HT-29 (cell line): ENCODE measurements at places on chromosomes 16 and 17.

GRCh38 chr16:30889721-30890120 is 4.2 kb downstream of the BCL7C start:
- no peak for DNase-seq

GRCh38 chr17:77697480-77698400 is 260.8 kb upstream of the TNRC6C start:
- no peak for DNase-seq

DNA sequence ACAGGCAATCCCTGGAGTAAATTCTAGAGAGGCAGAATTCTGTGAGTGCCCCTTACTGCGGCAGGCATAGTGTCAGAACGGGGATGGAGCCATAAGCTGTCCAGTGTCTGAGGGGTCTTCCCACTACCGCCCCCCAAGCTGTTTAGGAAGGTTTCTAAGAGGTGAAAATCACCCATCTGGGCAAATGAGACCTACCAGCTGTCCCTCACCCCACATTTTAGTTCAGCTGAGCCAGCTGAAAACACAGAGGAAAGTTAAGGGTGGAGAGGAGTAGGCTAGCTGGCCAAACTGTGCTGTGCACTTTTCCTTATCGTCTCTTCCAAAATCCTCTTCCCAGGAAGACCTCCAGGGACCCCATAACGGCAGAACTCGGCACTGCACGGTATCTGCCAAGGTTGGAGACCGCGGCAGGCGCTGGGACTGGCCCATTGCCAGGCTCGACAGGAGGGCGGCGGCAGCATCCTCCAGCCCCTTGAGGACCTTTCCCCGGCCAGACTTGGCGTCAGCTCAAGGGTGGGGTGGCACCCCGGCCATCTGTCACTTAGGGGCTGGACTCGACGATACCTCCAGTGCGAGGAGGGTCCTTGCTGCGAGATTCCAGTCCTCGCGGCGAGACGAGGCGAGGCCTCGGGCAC is 955 bp downstream of the ACLY start:
- DNase-seq = peak; percentile 48

GRCh38 chr16:24580665-24581064 is 41.3 kb downstream of the RBBP6 start:
- DNase-seq = no peak

GRCh38 chr17:55676274-55676673 is 46.4 kb downstream of the TMEM100 start:
- no peak for DNase-seq

DNA sequence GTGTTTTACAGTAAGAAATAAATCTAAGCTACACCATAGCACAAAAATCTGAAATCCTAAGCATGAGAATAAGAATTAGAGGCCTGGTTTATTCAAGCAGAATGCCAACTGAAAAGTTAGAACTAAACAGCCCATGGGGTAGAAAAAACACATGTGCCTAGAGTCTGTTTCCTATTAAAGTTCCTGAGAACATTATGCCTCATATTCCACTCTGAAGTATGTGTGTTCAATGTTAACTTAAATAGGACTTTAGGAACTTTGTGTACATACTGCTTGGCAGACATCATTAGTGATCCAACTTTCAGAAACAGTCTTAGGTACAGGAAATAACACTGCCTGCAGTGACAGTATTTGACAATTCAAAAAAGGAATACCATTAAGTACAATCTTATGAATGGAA is 18.2 kb downstream of the HEATR6 start:
- no peak for DNase-seq

DNA sequence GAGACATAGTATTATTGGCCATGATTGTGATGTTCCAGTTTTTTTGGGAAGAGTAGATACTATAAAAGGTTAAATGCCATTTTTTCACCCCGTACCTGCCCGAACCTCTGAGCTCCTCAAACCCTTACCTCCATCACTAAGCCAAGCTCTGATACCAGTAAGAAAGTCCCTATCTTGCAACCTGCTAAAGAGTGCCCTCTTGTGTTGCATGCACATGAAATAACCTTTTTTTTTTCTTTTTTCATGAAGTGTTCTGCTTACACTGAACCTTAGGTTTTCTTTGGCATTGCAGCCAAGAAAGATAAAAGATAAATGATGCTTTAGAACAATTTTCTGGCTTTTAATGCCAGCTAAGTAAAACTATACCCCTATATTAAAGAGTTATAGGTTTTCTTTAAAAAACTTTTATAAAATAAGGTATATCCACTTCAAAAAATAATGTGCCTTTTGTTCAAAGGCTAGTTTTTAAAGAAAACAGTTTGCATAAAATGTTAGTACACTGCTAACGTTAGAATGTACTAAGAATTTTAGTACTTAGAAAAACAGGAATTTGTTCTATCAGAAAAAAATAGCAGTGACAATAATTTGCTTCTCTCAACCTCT is 295.3 kb upstream of the PMFBP1 start:
- DNase-seq = peak; percentile 43

DNA sequence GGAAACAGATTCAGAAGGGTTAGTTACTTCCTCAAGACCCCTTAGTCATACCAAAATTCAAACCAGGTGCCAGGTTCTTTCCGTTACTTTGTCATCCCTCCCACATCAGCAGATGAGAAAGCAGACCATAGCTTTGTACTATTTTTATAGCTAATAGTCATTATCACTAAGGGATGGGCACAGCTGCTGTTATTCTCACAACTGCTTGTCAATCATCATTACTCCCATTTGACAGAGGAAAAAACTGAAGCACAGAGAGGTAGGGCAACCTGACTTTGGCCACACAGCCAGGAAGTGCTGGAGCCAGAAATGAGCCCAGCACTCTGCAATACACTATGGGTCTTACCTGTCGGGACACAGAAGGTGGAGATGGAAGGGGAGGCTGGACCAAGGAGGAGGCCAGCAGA is 30.0 kb downstream of the TEKT5 start:
- DNase-seq = no peak

DNA sequence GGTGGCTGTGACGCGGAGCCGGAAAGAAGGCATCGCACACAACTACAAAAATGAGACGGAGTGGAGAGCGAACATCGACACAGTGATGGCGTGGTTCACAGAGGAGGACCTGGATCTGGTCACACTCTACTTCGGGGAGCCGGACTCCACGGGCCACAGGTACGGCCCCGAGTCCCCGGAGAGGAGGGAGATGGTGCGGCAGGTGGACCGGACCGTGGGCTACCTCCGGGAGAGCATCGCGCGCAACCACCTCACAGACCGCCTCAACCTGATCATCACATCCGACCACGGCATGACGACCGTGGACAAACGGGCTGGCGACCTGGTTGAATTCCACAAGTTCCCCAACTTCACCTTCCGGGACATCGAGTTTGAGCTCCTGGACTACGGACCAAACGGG is 4.4 kb downstream of the ENPP7 start:
- no peak for DNase-seq

GRCh38 chr17:35676441-35676840 is 55.0 kb upstream of the RASL10B start:
- no peak for DNase-seq

DNA sequence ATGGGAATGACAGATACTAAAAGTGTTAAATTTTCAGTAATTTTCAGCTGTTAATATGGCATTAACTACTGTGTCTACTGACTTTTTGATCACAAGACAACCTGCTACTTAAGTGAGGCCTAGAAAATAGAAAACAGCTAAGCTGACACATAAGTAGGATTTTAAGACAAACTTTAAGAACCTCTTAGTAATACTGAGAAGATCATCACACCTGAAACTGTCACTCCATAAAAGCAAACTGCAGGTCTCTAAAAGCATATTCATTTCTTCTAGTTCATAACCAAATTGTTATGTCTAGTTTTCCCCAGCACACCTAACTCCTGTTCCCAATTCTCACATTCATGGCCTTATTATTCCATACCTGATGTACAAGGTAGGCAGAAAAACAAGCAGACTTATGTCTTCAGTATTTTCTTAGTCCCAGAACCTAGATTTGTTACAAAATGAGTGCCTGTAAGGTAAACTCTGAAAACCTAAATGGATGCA is 8.0 kb downstream of the SRSF1 start:
- no peak for DNase-seq
